ENCODE measurements at places on chromosomes 16 and 17.

GRCh38 chr16:17414421-17414820 is 56.3 kb downstream of the XYLT1 start:
- no peak for DNase-seq

DNA sequence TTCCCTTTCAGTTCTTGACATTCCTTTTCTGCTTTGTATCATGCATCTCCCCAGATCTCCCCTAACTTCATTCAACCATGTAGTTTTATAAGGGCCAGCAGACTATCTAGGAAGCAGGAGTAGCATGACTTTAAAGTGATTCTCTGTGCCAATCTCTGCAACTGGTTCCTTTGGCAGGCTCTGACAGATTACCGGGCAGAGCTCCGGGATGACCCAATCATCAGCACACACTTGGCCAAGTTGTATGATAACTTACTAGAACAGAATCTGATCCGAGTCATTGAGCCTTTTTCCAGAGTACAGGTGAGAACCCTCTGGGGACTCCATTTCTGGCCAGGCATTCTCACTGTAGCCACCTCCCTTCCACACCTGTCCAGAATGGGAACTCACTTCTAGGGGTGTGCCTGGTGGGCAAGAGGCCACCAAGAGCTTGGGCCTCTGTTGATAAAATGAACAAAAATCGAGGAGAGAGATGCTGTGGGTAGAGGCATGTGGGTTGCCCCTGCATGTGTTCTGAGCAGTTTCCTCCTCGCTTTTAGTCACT is 7.6 kb upstream of the CDK5R1 start:
- no peak for DNase-seq

- DNase-seq = peak; percentile 87
Observed at GRCh38 chr17:333626-334396, 18.8 kb downstream of the RPH3AL start.

DNA sequence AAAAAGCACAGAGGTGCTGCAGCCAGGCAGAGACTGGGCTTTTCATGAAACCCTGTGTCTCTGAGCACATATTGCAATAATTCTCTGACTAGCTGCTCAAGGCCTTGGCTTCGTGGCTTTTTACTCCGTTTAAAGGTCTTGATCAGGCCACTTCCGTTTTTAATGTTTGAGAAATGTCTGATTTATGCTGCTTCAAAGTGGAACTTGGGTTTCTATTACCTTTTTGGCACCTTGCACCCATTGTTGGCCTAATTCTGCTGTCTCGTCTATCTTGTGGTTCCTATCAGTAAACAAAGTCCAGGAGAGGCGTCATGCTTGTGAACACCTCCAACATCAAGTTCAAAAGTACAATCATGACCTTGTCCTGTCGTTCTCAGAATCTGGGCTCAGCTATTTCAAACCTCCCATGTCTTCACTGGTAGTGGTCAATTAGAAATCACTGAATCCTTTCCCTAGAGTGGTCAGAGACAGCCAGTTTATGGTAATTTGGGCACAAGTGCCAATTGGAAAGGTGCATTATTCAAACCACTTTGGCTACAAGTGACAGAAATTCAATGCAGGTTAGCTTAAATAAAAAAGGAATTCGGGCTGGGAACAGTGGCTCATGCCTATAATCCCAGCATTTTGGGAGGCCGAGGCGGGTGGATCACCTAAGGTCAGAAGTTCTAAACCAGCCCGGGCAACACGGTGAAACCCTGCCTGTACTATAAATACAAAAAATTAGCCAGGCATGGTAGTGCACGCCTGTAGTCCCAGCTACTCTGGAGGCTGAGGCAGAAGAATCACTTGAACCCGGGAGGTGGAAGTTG is 33.3 kb upstream of the METTL9 start:
- no peak for DNase-seq

DNA sequence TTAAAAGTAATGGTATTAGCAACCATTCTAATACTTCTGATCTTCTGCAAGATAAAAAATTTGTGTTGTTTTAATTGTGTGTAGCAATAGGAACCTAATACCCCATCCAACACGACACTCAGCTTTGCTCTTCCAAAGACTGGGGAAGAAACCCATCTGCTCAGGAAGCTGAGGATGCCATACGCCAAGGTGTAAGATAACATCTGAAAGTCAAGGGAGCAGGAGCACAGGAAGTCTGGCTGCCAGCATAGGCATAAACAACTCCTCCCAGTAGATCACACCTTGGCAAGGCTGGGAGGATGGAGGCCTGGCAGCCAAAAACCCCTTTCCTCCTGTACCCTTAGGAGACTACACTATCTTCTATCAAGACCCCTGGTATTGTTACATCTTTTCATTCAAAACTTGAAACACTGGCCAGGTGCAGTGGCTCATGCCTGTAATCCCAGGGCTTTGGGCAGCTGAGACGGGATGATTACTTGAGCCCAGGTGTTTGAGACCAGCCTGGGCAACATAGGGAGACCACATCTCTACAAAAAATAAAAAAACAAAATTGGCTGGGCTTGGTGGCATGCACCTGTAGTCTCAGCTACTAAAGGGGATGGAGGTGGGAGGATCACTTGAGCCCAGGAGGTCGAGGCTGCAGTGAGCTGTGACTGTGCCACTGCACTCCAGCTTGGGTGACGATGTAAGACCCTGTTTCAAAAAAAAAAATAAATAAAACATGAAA is 5.7 kb upstream of the SPHK1 start:
- peak; percentile 54 for DNase-seq

- peak; percentile 37 for DNase-seq
Observed at GRCh38 chr16:78489072-78489471, 389.6 kb downstream of the WWOX start.

DNA sequence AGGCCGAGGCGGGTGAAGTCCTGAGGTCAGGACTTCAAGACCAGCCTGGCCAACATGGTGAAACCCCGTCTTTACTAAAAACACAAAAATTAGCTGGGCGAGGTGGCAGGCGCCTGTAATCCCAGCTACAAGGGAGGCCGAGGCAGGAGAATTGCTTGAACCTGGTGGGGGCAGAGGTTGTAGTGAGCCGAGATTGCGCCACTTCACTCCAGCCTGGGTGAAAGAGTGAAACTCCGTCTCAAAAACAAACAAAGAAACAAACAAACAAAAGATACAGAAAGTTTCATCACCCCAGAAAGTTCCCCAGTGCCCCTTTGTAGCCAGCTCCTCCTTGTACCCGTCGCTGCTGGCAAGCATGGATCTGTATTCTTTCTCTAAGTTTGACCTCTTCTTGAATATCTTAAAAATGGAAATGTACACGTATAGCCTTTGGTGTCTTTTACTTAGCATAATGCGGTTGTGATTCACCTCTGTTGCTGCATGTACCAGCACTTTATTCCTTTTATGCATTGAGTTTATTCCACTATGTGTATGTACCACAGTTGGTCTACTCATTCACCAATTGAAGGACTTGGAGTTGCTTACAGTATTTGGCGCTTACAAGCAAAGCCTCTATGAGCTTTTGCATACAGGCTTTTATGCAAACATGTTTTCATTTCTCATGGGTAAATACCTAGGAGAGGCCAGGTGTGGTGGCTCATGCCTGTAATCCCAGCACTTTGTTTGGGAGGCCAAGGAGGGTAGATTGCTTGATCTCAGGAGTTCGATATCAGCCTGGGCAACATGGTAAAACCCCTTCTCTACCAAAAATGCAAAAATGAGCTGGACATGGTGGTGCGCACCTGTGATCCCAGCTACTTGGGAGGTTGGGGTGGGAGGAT is 87.5 kb upstream of the CLEC18A start:
- DNase-seq = no peak

DNA sequence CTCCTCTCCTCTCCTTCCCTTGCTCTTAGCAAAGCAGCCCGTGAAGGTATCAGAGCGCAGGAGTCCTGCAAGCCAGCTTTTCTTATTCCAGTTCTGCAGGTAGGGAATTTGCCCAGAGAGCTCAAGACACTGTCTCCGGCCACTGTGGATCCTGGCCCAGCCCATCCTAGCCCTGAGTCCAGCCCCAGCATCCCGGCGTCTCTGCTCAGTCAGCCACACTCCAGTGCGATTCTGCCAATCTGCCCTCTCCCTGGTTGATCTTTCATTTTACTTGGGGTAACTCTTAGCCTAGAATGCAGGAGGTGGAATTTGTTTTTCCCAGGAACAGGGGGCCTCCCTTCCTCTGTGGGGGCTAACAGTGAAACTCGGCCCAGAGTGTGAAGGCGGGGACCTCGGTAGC is 176.9 kb upstream of the GSE1 start:
- no peak for DNase-seq

- DNase-seq = no peak
Observed at GRCh38 chr16:89563639-89564392, 3.3 kb downstream of the RPL13 start.

- no peak for DNase-seq
Observed at GRCh38 chr17:66960613-66961012, 3.9 kb upstream of the CACNG4 start.

GRCh38 chr17:17474341-17474740 is 2.5 kb upstream of the MED9 start:
- no peak for DNase-seq

DNA sequence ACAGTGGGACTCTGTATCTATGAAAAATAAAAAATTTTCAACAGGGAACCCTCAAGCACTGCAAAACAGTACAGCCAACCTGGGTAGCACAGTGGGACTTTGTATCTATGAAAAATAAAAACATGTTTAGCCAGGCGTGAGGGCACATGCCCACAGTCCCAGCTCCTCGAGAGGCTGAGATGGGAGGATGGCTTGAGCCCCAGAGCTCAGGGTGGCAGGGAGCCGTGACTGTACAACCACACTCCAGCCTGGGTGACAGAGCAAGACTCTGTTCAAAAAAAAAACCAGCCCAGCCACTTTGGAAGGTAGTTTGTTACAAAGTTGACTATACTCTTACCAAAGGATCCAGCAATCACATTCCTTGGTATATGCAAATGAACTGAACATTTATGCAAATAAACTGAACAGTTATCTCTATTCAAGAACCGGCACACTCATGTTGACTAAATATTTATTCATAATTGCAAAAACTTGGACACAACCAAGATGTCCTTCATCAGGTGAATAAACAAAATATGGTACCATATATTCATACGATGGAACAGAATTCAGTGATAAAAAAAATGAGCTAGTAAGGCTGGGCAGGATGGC is 5.2 kb downstream of the RPH3AL start:
- no peak for DNase-seq

DNA sequence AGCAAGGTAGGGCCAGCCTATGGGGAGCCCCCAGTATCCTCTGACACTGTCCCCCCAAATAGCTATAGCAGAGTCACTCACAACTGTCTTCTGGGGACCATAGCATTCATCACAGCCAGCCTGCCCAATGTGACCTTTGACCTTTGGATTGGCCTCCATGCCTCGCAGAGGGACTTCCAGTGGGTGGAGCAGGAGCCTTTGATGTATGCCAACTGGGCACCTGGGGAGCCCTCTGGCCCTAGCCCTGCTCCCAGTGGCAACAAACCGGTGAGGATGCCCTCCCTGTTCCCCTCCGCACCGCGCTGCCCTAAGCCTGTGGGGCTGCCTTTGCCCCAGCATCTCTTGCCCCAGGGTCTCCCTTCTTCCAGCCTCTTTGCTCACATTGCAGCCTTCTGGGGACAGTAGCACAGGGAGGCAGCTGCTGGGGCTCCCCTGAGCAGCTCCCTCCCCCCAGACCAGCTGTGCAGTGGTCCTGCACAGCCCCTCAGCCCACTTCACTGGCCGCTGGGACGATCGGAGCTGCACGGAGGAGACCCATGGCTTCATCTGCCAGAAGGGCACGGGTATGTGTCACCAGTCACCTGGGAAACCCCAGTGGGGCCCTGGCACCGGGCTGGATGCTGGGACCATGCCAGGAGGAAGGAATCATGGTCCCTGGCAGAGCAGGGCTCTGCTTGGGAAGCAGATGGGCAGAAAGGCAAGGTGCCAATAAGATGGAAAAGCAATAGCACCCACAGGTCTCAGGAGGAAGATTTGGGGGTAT is 61.1 kb downstream of the MRC2 start:
- DNase-seq = no peak

- DNase-seq = no peak
Observed at GRCh38 chr16:31708348-31708747, 165.3 kb upstream of the ZNF267 start.

GRCh38 chr17:50037321-50038107 is 18.4 kb upstream of the ITGA3 start:
- DNase-seq = peak; percentile 55

- DNase-seq = no peak
Observed at GRCh38 chr17:51214920-51215319, 44.9 kb downstream of the MBTD1 start.

DNA sequence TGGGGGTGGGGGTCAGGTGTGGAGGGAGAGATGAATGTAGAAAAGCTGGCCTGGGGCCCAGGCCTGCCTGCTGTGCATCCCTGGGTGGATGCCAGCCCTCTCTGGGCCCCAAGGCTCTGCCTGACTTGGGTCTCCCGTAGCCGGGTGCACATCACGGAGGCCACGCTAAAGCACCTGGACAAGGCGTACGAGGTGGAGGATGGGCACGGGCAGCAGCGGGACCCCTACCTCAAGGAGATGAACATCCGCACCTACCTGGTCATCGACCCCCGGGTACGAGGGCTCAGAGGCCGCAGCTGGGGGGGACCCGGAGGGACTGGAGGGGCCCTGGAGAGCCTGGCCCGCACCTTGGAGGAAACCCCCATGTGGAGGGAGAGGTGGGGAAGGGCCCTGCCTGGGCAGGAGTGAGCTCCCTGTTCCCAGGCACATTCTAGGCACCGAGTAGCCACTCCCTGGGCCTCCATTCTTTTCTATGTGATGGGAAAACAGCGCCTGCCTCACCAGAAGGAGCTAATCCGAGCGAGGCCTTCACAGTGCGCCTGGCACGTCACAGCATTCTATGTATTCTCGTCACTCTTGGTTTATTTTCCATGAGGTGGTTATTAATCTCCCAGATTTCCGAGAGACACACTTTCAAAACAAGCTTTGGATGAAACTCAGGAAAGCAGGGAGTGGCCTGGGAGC is 34.7 kb downstream of the ADCY7 start:
- DNase-seq = peak; percentile 24

GRCh38 chr16:18800293-18800692 is 1.1 kb downstream of the ARL6IP1 start:
- DNase-seq = no peak

DNA sequence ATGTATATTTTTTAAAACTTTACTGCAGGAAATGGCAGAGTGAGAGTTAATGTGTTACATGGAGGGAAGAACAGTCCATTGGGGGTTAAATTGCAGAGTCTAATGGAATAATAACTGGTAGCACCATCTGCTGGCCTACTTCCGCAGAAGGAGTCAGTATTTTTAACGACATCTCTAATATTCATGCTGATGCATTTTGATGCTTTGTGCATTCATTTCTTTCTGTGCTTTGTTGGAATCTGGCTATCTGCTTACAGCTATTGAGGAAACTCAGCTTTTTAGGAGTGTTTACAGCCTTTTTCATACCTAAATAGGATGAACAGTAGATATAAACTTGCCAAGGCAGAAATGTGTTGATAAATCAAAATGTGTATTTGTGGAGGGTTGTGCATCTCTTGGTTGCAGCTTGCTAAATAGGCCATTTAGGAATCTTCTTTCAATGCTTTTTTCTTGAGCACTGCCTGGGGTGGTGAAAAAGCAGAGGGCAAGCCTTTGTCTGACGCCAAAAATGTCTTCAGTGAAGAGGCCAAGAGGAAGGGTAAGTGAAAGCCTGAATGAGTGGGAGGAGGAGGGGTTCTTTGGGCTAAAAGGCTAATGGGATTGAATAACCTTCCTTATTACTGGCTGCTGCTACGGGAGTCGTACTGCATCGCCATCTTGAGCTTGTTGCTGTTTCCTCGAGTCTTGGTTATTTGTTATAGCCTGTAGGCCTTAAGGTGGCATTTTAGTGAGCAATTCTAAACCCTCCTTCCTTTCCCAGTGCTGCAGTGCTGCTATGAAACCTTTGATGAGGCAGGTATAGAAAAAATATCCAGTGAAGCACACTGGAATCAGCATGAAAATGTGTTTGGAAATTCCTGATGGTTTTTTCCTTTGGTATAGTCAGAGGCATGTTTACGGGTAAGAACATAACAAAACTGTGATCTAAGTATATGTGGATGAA is 153.3 kb downstream of the CHD9 start:
- DNase-seq = peak; percentile 77

Data from SK-N-SH (cell line).